ENCODE measurements at places on chromosomes 13 and 19.

- no peak for DNase-seq
These were observed 121.6 kb downstream of the CYSLTR2 start for GRCh38 chr13:48775285-48775684.

DNA sequence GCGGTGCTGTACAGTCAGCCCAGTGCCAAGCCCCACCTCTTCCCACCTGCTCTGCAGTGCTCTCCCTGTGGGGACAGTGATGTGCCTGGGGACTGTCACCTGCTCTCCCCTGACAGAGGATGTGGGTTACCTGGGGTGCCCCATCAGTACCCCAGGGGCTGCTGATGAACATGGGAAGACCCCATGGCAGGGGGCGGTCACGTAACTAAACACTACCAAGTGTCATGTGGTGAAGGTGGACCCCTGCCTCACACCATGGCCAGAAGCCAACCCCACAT lies 12.7 kb downstream of the KDM4B start:
- no peak for DNase-seq

- DNase-seq = peak; percentile 65
These were observed at the start of gene LYL1 for GRCh38 chr19:13102666-13103580. Gene LYL1, minus strand, starts transcription at chr19:13102858. Its CDS starts 1,687 bp downstream, at chr19:13101171.

- DNase-seq = peak; percentile 93
These were observed 17.5 kb downstream of the LATS2 start for GRCh38 chr13:21043898-21044297.

GRCh38 chr13:99192480-99192879 lies 8.2 kb upstream of the UBAC2 start:
- no peak for DNase-seq

DNA sequence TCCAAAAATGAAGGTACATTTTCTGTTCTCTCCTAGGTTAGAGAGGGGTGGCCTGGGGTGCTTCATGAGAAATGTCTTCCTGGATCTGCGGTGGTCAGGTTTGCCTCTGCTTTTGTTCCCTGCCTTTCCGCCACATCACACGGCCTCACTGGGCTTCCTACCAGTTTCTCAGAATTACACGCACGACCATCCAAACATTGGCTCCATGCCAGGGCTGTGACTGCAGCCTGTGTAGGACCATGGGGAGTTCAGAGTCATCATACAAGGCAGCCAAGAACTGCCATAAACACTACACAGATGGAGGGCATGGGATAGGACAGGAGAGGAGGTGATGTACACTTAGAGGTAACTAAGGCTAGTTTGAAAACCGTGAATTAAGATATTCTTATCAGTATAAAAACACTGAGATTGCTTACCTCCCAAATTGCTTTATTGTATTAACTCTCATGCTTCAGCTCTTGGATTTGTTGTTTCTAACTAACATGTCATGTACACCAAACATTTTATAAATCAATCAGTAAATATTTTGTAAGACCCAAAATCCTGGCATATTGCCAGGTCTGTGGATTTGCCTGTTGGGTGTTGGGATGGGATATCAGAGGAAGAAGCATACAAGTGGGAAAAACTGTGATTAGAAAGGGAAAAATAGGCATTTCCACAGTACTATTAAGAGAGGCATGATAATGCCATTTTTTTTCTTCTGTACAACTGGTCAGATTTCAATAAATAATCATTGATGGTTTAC lies 45.2 kb downstream of the CDADC1 start:
- DNase-seq = peak; percentile 92

- DNase-seq = no peak
These were observed 30.1 kb downstream of the ZNF557 start for GRCh38 chr19:7099597-7099921.

GRCh38 chr13:89843621-89844020 lies 1503.9 kb upstream of the MIR17HG start:
- DNase-seq = no peak

- peak; percentile 83 for DNase-seq
These were observed 9.9 kb upstream of the ACSBG2 start for GRCh38 chr19:6125571-6125989.

- no peak for DNase-seq
These were observed 1563.6 kb downstream of the OLFM4 start for GRCh38 chr13:54592201-54592600.

DNA sequence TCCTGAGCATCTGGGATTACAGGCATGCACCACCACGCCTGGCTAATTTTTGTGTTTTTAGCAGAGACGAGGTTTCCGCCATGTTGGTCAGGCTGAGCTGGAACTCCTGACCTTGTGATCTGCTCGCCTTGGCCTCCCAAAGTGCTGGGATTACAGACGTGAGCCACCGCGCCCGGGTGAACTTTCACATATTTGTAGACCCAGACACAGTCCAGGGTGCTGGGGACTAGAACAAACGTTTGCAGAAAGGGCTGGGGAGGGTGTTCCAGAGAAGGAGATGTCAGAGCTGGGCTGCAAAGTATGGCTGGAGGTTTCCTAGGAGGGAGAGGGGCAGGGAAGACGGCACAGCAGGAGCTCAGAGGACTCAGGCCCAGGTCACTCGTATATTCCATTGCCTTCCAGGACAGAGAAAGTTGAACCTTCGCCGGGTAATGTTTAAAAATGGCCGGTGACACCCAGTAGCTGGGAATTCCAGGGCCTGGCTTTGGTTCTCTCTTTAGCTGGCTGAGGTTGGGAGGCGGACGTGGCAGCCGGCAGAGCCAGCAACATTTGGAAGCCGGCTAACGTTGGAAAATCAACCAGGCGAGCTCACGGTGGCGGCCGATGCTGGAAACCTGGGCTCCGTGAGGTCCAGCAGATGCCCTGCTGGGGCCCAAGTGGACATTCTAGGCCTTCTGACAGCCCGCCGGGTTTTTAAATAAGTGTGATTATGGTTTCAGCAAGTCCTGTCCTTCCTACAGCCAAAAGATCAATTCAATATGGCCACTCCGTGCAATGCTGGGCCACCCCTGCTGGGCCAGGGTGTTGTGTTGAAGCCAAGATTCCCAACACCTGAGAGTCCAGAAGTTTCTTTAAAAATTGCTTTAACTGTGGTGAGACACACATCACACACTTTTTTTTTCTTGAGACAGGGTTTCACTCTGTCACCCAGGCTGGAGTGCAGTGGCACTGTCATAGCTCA lies 41.5 kb downstream of the NFIC start:
- no peak for DNase-seq

DNA sequence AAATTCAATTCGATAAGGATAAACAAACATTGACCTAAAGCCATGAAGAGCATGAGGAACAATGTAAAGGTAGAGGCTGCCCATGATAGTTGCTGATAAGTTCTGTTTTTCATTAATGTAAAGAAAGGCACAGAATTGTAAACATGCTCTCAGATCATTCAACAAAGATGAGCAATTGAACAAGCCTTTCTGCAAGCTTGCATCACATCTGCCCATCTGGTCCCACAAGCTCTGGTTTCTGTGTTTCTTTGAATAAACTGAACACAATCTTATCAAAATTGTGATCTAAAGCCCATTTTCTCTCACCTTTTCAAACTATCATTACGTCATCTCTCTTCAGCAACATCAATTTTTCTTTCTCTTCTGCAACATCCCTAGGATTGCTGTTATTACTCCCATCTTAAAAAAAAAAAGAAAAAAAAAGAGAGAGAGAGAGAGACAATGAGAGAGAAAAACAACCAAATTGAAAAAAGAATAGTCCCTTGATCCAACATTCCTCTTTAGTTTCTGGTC lies 487.2 kb upstream of the GPC6 start:
- no peak for DNase-seq

DNA sequence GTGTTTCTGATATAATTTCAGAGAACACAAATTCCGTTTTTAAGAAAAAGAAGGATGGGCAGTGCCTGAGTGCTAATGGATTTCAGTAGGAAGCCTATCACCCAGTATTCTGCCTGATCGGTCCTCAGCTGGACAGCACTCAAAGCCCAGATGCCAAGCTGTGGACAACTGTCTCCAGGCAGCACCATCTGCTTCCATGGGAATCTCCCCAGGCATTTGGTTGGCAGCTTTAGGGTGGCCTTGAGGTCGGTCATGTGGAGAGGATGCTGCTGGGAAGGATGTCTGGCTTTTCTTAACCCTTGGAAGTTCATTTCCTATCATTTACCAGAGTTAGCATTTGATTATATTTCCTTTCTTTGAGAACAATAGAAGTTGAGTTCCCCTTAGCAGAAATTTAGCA lies 311.7 kb downstream of the TBC1D4 start:
- DNase-seq = no peak

DNA sequence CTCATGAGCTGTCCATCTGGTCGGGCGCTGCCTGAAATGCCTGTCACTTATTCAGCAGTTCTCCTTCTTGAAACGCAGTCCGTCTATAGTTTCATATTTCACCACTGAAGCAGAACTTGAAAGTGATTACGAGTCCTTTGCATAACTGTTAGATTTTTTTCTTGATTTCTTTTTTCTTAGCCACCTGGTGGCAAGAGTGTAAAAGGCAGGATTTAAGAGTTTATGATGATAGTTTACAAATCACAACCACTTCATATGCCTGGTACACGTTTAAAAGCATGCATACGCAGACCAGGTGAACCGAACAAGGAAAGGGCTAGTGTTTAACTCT lies 45.8 kb downstream of the GGACT start:
- peak; percentile 52 for DNase-seq

DNA sequence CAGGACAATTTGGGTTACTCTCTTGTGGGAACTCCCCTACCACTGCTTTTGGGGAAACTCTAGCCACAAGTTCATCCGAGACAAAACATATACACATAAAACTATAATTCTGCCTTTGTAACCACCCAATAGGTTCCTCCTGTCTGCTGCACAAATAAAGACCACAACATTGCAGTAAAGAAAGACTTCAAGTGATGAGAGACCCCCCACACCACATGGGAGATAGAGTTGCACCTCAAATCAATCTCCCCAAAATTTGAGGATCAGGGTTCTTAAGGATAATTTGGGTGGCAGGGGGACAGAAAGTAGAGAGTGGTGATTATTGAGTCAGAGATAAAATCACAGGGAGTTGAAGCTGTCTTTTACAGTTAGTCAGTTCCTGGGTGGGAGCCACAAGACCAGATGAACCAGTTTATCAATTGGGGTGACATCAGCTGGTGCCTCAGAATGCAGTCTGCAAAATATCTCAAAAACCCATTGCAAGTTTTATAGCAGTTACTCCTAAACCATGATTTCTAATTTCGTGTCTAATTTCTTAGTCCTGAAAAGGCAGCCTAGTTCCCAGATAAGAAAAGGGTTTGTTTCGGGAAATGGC lies 1348.5 kb downstream of the PCDH9 start:
- DNase-seq = no peak

DNA sequence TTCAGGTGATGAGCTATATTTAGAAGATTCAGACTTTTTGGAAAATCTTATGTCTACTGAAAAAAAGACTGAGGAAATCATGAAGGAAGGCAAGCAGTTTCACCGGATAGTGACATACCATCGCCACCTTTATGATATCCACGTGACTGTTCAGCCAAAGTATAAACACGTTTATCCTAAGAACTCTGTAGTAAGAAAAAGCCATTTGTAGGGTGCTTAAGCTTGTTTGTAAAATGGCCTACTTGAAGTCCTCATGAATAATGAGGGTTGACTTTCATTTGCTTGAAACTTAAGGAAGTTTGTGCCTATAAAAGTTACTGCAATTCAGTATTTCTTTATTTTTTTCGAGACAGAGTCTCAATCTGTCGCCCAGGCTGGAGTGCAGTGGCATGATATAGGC lies 7.8 kb upstream of the TDRD12 start:
- DNase-seq = no peak

- DNase-seq = peak; percentile 16
These were observed 441 bp downstream of the INAFM1 start for GRCh38 chr19:47274891-47275761.

DNA sequence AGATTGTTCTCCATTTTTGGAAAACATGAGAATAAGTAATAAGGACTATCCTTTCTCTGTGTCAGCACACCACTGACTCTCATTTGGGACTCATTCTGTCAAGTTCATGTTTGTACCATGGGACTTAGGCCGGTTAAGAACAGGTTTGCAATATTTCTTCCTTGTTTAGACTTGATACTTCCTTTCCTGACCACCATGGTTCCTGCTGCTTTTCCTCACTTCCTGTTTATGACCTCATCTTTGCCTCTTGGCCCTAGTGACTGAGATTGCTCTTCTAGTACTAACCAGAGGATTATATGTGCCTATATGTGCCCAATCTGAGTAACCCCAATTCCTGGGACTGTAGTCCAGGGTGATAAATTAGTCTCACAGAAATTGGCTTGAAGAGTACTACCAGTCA lies 32.5 kb upstream of the NDFIP2 start:
- DNase-seq = no peak

DNA sequence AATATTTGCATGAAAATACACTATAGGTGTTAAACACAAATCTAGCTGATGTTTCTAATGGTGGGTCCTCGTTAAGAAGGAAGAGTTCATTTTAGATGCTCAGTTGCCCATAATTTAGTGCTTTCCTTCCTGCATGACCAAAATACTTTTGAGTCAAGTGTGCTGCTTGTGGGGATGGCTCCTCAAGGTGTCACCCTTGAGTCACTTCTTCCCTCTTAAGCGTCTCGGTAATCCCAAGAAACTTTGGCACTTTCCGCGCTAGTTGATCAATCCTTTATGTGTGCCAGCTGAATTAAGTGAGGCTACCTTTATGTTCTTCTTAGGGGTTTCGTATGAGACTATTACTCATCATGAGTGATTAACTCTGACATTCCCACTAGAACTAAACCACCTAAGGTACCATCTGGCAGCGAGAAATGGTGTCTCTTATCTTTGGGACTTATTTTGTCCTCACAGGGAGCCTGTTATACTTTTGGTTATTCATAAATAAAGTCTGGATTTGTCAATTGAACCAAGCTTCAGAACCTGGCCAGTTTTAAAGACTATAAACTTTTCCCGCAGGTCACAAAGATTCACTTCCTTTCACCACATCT lies 106.8 kb downstream of the NHLRC3 start:
- peak; percentile 85 for DNase-seq

DNA sequence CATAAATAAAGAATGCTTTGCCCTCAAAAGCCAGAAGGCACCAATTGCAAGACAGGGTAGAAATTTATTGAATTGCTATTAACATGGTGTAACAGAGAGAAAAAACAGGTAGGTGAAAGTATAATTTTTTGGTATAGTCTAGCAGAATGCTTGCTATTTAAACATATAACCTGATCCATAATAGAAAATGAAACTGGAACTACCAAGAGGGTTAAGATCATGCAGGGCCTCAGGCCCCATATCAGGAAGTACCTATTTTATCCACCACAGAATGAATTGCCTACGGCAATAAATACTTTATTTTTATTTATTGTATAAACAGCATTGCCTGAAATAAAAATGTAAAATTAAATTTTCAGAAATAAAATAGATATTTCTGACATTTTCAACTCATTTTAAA lies 159.5 kb downstream of the PRR20E start:
- no peak for DNase-seq

GRCh38 chr13:111337206-111337605 lies 16.8 kb downstream of the TEX29 start:
- DNase-seq = peak; percentile 77

- no peak for DNase-seq
These were observed 653.3 kb downstream of the DIAPH3 start for GRCh38 chr13:59510386-59510785.

DNA sequence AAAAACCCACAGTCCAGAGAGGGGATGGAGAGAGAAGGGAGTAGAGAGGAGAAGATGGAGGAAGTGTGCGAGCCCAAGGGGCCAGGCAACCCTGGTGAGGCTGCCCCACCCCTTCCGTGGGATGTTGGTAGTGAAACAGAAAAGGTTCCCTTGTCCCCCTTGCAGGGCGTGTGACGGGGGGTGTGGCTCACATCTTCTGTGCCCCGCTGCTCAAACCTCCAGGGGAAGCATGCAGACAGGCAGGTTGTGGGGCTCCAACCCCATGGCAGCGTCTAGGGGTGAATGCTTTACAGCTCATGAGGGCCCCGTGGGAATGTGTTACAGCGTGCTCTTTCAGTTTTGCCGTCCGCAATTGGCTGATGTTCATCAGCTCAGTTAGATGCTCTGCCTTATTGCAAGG lies 14.7 kb upstream of the EVI5L start:
- DNase-seq = no peak

- DNase-seq = no peak
These were observed 9.8 kb downstream of the ATP13A1 start for GRCh38 chr19:19653597-19654147.

Data from fibroblast of pulmonary artery (primary cell).